ENCODE measurements at places on chromosomes 3 and 15.

GRCh38 chr3:567488-568185 is 371.1 kb downstream of the CHL1 start:
- DNase-seq, result no peak

DNA sequence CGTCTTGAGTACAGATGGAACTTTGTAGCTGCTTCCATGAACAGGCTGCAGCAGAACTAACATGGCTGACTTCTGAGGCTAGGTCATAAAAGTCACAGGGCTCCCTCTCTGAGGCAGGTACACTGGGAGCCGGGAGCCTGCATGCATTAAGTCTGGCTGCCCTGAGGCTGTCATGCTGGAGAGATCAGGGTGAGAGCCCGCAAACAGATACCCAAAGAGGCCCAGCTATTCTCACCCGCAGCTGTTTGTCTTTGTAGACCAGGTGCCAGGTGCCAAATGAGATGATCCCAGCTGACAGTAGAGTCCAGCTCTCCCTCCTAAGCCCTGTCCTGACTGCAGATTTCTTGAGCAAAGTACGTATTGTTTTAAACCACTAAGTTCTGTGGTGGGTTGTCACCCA is 8.6 kb upstream of the SLCO3A1 start:
- DNase-seq, result no peak

DNA sequence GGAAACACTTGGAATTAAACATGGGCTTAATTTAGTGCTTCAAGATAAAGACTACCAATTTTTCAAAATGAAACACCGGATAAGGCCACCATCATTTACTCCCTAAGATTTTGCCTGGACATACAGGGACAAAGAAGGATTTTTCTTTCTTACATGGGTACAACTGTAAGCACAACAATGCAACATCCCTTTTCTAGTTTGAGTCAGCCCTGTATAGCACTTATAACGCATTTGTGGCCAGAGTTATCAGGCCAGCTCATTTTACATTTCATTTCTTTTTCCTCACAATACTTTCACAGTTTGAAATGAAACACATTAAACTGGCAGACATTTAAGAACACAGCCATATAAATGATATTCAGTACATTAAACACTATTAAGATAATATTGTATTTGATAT is 9.8 kb upstream of the SUCNR1 start:
- no peak for DNase-seq

DNA sequence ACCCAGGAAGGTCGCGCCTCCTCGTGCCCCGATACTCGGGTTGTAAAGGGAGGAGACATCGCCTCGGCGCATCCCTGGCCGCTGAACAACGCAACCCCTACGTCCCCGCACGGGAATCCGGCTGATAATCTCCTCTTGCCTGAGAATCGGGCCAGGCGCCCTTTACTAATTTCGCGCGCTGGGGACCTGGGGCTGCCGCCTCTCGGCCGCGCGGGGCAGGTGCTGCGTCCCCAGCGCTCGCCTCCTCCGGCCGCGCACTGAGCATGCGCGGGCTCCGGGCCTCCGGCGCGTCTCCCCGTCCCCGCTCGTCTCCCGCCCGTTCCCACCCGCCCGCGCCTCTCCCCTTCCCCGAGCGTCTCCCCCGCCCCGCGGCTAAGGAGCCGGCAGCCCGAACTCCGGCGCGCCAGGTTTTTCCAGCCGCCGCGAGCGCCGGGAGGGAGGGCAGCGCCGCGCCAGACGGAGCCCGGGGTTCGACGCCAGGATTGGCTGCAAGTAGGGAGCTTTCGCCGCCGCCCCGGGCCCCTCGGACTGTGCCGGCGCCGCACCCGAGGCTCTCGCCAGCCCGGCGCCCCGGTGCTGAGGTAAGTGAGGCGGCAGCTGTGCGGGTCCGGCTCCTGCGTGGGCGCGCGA is at the start of gene CNTN4:
TSS of gene CNTN4 (plus strand) at position 469 of the 630 bp plus-strand sequence.
- DNase-seq, result peak; percentile 85

DNA sequence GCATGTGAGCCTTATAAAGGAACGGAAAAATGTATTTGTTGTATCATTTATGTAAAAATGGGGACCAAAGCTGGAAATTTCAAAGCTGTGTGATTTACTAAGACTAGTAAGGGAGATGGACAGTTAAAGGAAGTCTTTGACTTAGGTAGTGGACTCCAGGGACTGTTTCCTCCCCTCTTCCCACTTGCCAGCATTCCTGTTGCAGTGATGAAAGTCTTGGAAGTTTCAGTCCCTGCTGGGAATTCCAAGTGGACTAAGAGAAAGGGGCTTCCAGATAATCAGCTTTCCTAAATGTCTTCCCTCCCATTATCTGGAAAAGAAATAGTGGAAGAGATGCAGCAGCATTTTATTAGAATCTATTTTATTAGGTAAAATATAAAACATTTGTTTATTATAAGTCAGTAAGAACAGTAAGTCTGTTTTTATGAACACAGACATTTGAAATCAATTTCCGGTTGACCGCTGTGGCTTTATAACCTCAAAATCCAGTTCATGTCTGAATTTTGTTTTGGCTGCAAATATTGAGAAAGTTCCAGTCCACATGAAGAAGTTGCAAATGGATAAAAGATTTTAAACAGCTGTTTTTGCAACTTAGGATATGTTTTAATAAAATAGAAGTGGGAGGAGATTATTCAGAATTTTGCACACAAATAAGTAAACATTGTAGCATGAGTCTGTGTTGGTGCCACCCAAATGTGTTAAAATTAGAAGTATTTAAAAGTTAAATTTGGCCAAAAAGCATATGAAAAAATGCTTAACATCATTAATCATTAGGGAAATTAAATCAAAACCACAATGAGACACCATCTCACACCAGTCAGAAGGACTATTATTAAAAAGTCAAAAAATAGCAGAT is 141.8 kb downstream of the IL20RB start:
- DNase-seq, result no peak

GRCh38 chr3:31724116-31724515 is 191.4 kb downstream of the STT3B start:
- DNase-seq, result no peak

DNA sequence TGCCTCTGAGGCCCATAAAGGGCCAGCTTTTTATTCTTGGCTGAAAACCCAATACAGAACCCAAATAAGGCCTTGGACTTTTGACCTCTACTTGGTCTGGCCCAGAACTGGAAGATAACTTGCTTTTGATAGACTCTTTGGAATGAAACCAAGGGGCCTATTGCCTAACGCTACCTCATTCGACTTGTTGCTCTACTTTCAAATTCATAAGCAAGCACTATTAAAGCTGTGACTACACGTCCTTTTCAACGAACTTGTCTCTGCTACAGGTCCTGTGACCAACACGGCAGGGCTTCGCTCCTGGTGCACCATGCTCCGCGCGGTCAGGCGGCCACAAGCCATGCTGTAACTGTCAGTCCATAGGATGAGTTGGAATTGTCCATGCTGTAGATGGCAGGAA is 385.4 kb downstream of the MFSD1 start:
- DNase-seq, result no peak

DNA sequence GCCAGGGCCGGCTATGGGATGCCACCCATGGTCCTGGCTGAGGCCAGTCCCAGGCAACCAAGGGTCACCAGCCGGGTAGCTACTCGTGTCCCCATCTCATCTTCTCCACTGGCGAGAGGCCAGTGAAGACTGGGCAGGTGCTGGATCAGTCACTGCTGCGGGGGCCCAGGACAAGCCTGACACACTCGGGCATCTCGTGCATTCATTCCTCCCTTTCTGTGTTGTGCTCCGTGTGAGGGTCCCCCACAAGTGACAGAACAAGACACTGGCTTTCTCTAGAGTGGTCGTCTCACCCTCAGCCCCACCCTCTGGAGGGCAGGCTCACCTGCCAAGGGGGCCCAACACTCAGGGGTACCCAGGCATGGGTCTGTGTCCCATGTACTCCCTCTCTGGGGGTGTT is 48.4 kb downstream of the ROPN1B start:
- DNase-seq, result no peak

DNA sequence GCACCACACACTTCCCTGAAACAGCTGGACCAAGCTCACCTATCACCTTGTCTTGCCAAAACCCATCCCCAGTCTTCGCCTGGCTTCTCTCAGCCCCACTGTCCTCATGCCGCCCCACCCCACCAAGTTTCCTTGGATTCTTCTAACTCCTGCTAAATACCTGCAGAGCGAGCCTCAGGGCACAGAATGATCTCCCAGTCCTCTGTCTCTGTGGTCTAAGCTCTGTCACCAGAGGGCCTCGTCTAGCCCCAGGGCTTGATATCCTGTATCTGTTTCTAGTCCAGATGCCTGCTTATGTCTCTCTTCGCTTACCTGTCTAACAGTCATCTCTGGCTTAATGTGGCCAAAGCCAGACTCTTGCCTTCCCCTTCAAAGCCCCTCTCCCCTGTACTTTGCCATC is 9.7 kb downstream of the CCDC12 start:
- DNase-seq, result no peak

- DNase-seq, result peak; percentile 25
These were observed 200.8 kb upstream of the GOLGA6L4 start for GRCh38 chr15:84034578-84035398.

DNA sequence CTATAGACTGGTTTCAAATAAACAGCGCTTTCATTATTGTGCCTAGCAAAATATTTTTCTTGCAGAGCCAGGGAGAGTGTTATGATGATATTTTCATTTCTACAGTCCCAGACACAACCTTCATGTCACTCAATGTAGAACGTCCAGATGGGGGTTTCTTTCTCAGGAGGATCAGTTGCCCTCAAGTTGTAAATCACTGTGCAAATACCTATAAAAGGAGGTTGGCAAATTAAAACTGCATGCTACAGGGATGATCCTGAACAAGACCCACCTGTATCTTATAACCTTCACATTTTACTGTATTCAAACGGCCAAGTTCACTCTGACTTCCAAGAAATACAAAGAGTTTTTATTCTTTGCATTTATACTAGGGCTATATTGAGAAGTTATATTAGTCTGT is 486.0 kb downstream of the EDEM1 start:
- no peak for DNase-seq

DNA sequence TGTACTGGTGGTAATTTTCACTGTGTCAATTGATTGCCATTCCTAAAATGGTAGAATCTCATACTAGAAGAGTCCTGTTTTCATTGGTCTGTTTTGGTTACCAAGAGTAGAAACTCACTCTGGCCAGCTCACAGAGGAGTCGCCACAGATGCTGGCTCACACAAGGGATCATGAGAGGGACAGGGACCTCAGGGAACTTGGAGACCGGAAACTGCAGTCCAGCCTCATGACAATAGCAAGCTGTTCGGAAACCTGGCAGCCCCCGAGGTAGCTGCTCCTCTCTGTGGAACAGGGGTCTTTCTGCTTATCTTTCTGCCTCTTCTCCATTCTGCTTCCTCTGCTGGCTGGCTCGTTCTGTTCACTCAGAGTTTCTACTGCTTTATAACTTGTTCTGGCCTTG is 192.9 kb downstream of the PLCL2 start:
- DNase-seq, result no peak

GRCh38 chr3:66693461-66694031 is 192.7 kb upstream of the LRIG1 start:
- DNase-seq, result peak; percentile 5

DNA sequence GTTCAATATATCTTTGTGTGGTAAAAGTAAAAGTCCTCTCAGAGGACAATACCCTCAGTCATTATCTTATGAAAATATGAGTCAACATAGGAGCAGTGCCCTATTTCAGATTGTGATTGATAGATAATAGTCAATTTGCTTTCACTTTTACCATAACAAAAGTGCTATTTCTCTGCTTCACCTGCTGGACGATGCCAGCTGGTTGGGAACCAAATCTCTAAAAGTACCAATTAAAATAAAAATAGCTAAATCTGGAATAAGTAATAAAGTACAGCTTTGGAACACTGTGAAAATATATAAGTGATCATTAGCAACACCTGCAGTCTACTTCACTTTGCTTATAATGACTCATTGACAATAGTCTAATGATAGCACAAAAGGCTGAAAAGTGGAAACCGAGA is 390.3 kb upstream of the AGTR1 start:
- no peak for DNase-seq

DNA sequence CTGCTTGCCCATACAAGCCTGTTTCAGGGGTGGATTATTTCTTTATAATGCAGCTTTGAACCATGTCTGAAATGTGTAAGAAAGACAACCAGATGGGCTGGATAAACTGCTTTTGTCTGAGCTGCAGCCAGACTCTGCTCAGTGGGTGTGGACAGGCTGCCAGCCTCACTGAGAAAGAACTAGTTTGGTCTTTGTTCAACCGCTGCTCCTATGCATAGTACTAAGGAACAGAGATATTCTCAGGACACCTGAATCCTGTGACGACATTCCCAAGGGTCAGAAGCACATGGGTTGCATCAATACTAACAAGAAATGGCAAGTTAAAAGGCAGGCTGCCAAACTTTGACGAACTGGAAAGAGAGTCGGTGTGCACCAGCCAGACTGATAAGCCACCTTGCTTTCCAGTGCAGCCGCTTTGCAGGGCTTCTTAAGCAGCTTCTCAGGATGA is 57.2 kb downstream of the PLD1 start:
- no peak for DNase-seq

- DNase-seq, result no peak
These were observed 528.9 kb downstream of the IGSF11 start for GRCh38 chr3:118505784-118506183.

DNA sequence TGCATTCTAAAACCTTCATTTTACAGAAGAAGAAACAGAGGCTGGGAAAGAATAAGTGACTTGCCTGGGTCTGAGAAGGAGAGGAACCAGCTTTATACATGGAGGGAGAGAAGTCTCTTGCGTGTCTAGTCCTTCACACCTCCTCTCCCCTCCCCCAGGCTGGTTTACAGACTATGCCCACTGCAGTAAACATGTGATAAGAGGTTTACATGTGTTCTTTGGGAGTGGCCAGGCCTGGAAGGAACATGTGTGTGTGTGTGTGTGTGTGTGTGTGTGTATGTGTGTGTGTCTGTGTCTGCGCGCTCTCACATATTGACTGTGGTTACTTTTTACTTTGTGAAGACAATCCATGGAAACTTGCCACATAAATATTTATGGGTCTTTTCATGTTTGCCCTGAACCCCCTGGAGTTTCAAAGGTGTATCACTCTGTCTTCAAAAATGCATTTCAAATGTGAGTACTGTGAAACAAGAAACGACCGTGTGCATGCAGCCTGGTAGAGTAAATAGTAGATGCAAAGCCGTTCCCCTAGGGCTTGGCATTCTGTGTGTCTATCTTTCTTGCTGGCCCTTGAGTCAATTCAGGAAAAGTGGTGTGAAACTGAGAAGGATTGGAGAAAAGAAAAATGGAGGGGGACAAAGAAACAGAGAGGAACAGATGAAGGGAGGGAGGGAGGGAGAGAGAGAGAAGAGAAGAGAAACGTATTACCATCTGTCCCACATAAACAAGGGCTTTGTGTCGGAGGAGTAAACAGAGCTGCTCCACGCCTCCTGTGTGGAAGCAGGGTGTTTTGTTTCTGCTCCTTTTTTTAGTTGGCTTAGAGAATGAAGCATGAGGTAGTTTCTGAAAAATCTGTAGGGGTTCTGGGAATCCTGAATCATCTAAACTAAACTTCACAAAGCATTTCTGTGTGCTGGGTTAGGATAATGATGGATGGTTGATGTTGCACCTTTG is 51.7 kb downstream of the CLDN11 start:
- DNase-seq, result peak; percentile 84

- DNase-seq, result peak; percentile 74
These were observed 571.4 kb upstream of the NAALADL2 start for GRCh38 chr3:174287705-174288104.

GRCh38 chr3:46849686-46850467 is 13.4 kb downstream of the MYL3 start:
- DNase-seq, result no peak

GRCh38 chr3:2615080-2615479 is 495.1 kb downstream of the IL5RA start:
- no peak for DNase-seq
